ENCODE measurements at places on chromosomes 2 and 18.

DNA sequence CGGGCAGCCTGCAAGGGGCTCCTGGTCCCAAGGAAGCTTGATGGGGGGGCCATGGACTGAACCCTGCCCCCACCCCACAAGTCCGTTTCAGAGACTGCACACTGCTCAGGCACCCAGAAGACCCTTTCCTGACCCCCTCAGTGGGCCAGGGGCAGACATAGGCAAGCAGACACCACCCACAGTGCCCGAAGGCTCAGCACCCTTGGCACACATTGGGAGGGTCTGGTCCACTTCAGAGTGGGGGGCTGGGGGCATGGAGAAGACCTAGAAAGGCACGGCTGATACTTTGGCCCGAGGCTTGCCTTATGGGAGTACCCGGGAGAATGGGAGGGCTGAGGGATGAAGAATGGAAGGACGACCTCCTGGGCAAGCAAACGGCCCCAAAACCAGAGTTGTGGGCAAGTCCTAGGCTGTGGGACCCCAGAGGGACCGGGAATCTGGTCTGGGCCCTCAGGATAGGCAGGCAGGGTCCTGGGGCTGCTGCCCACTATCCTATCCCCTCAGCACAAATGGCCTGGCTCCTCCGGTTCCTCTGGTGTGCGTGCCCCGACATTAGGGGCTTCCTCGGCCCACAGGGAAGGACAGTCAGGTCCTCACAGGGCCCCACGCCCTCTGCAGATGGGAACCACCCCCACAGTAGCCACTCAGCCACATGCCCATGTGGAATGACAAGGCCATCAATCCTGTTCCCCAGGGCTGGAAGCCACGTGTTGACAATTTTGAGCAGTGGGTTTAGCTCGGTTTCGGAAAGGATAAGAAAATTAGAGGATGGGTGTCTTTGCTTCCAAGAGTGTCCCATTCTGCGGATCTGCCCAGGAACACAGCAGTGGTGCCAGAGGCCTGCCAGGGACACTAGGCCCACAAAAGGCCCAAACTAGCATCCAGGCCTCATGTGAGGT lies 15.0 kb upstream of the GPC1 start:
- no peak for DNase-seq

DNA sequence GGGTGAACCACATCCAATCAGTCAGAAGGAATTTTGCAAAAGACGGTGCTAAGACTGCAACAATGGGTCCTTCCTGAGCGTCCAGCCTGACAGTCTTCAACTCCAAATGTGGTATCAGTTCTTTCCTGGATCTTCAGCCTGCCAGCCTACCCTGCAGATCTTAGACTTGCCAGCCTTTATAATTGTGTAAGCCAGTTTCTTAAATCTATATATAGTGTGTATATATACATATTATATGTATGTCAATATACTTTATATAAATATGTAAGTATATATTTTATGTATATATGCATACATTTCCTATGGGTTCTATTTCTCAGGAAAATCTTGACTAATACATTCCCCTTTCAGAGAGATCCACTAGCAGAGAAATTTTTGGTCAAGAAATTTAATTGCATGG lies 245.5 kb downstream of the FHOD3 start:
- DNase-seq = no peak

DNA sequence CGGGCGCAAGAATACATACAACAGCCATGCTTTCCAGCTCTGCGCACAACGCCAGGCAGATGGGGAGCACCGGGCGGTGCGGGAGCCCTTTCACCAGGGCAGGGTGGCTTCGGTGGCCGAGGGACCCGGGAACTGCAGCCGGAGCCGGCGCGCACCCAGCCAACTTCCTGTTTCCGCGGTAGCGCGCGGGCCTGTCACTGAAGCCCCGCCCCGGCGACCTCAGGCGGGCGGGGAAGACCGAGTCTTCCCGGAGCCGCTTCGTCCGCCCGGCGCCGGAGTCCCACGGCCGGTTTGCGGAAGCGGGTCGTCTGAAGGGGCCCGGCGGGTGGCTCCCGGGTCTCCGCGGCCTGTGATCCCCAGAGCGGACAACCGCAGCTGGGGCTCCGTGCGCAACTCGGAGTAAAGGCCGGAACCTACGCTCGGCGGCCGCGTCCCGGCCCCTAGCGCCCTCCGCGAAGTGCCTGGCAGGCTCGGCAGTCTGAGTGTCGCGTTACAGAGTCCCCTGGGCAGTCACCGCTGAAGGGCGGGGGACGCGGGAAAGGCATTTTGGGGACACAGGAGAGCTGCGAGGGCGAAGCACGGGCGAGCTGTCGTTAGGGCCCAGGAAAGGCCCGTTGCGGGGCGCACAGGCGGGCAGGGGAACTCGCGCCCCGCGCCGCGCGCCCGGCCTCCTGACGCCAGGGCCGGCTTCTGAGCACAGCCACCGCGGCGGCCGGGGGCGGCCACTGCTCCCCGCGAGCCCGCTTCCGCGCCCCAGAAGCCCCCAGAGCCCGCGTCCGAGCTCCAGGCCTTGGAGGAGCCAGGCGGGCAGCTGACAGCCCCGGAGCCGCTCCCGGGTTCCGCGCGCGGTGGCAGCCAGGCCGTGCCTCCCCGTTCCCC lies at the start of gene MPPE1:
MPPE1 (minus strand) TSS at position 136 of the 879 bp plus-strand sequence. CDS start 11,053 bp downstream, outside the sequence.
- peak; percentile 81 for DNase-seq

DNA sequence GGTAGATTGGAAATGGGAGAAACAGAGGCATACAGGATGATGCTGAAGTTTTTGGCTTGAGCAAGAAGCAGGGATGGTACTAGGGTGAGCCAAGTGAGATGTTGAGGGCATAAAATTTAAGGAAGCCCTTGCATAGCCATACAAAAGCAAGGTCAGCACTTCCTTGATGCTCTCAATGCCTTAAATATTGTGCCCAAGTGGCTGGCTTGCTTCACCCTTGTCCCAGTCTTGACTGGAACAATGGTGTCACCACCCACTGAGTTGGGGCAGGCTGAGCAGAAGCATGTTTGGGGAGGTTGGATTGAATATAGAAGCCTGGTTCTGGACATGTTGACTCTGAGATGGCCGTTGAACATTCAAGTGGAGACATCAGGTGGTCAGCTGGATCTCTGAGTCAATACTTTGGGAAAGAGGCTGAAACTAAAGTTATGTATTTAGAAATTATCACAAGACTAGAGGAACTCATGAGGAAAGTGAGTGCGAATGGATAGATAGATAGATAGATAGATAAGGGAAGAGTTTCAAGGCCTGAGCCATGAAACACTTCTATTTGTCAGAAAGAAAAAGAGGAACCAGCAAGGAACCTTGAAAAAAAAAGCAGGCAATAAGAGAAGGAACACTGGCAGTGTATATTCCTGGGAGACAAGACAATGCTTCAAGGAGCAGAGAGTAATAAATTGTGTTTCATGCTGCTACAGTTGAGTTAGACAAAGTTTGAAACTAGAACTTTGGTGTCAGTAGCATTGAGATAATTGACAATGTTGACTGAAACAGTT lies 43.0 kb upstream of the HNMT start:
- no peak for DNase-seq

GRCh38 chr2:164661349-164661748 lies 40.1 kb upstream of the GRB14 start:
- DNase-seq = no peak

DNA sequence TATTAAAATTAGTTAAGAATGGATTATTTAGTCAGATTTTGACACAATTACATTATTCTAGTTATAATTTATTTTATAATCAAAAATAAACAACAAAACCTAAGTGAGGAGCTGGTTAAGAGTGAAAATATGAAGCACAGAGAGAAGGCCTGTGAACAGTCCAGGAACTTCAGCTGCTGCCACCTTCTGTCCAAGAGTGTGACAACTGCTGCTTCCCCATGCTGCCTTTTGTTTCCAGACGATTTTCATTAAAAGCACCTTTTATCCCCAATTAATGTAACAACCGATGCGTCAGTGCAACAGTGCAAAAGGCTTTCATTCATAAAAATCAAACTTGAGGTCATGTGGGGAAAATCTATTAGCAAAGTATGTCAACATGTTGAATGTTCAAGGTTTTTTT lies 363.6 kb downstream of the CTNNA2 start:
- DNase-seq = peak; percentile 30
